HS-5 (cell line): ENCODE measurements at places on chromosomes 3 and 15.
A peak's percentile ranks its signal among the peaks of the same experiment; 100 is the strongest.

DNA sequence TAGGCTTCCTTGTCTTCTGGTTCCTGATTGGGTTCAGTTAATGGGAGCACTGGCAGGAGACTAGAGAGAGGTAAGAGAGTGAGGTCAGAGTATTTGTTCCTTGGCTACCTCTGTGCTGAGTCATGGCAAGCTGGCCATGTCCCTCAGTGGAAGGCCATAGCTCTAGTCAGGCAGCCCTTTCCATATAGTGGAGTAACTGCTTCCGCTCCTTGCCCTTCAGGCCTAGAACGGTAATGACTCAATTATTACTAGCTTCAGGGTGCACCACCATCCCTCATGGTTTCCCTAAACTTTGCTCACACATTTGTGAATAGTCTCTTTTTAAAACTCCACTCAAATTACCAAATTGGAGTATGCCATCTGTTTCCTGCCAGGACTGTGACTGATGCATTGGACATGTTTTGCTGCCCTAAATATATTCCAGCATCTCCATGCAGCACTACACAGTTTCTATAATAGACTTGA is 10.5 kb upstream of the ANO10 start:
- peak; percentile 29 for DNase-seq

- DNase-seq: no peak
Measured at GRCh38 chr3:23686519-23686918, 119.2 kb upstream of the UBE2E1 start.

DNA sequence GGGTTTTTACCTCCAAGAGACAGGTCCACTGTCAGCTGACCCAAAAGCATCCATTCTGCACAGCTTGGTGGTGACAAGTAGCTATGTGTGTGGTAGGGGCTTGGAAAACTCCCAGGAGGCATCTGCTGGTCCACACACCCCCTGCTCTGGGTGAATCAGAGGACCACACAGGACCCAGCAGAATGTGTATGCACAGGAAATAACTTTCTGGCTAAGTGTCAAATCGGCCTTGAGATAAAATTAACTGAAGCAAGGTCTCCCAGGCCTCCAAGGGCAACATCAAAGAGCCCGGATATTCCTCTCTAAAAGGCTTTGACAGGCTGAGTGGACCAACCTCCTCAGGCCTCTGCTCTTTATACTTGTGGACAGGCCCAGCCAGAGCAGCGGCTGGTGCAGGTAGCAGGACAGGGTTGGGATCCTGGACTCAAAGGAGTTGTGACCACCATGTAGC is 66.5 kb downstream of the CTNNB1 start:
- no peak for DNase-seq

- DNase-seq: no peak
Measured at GRCh38 chr3:111541911-111542483, at the start of gene CD96. CD96 (plus strand) TSS chr3:111542197; CDS start chr3:111542249, 52 bp downstream.

- DNase-seq: no peak
Measured at GRCh38 chr3:167773584-167773983, 38.1 kb downstream of the SERPINI1 start.

DNA sequence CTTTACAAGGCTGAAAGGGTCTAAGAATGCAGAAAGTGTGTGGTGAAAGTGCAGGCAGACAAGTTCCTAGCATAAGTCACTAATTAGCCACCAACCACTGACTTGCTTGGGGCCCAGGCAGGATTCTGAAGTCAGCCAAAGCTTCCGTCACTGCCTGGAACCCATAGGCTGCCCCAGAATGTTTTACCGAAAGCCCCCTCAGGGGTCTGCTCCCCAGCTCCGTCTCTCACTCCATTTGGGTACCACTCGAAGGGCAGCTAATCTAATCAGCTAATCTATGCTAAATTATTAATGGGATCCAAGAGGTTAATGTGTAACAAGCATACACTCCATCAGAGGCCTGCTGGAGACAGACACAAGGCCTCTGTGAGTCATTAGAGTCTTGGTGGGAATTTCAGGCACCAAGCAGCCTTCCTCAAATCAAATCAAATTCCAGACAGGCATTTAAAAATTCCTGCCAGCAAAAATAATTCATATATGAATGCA is 13.2 kb downstream of the ADAMTS9 start:
- no peak for DNase-seq

- no peak for DNase-seq
Measured at GRCh38 chr3:136860541-136860940, 1.5 kb upstream of the NCK1 start.

- DNase-seq: peak; percentile 84
Measured at GRCh38 chr3:178352326-178353005, 183.8 kb upstream of the KCNMB2 start.

DNA sequence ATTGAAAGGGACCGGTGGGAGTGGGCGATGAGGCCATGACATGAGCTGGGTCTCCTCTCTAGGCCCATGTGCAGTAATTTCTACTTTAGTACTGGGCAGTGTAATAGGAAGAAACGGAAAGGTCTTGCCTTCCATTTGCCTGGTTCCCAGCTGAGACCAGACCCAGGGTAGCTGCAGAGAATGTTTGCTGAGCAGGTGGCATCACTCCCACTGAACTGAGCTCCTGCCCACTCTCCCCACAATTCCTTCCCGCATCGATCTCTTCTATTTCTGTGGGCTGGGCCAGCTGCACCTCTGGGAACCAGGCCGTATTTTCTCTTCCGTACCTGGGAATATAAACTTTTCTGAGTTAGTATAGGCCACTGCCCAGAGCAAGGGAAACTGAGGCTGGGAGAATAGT is 15.8 kb downstream of the ESYT3 start:
- DNase-seq: no peak

- no peak for DNase-seq
Measured at GRCh38 chr3:11820531-11821041, 26.1 kb downstream of the TAMM41 start.

GRCh38 chr15:57045741-57046382 is 127.4 kb downstream of the TCF12 start:
- no peak for DNase-seq

- DNase-seq: no peak
Measured at GRCh38 chr15:77603611-77604336, 28.9 kb downstream of the LINGO1 start.

- no peak for DNase-seq
Measured at GRCh38 chr15:66873856-66874255, 171.8 kb downstream of the SMAD6 start.

GRCh38 chr3:45994419-45995235 is 997 bp downstream of the FYCO1 start:
- DNase-seq: no peak

GRCh38 chr15:30650012-30650929 is 24.3 kb downstream of the ARHGAP11B start:
- DNase-seq: no peak

- no peak for DNase-seq
Measured at GRCh38 chr3:154548341-154548740, 118.4 kb upstream of the GPR149 start.

GRCh38 chr15:93072011-93072410 is 17.0 kb downstream of the RGMA start:
- DNase-seq: no peak

DNA sequence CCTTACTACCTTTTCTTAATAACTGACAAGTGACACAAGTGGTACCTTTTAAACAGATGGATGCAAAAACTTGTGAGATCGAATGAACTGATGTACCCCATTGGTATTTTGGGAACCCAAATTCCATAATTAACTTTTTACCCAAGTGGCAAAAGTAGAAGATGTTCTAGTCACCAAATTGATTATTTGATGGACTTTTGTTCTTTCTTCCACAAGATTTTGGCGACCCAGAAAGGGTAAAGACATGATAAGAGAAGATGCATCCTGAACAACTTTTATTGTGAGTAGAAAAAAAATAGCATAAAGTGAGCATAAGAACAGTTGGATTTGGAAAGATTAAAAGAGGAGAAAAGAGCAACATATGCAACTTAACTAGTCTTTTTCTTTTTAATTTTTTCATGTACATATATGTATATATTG is 159.5 kb downstream of the TIGIT start:
- DNase-seq: no peak

DNA sequence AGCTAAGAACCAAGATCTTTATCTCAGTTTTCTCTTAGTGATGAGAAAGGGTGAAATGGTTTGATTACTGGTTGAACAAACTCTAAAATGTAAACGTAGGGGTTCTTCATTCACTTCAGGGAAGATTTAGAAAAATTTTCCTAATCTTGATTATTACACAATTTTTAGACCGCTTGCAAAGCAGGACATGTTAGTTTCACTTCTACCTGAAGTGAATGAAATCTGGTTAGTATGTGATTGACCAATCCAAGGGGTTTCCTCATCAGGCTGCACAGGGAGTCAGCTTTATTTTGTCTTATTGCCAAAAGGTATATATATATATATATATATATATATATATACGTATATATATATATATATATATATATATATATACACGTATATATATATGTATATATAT is 740.4 kb downstream of the TUSC7 start:
- DNase-seq: no peak

GRCh38 chr3:129320825-129321487 is 42.3 kb downstream of the HMCES start:
- no peak for DNase-seq

- no peak for DNase-seq
Measured at GRCh38 chr15:28002867-28003266, 96.2 kb downstream of the OCA2 start.

DNA sequence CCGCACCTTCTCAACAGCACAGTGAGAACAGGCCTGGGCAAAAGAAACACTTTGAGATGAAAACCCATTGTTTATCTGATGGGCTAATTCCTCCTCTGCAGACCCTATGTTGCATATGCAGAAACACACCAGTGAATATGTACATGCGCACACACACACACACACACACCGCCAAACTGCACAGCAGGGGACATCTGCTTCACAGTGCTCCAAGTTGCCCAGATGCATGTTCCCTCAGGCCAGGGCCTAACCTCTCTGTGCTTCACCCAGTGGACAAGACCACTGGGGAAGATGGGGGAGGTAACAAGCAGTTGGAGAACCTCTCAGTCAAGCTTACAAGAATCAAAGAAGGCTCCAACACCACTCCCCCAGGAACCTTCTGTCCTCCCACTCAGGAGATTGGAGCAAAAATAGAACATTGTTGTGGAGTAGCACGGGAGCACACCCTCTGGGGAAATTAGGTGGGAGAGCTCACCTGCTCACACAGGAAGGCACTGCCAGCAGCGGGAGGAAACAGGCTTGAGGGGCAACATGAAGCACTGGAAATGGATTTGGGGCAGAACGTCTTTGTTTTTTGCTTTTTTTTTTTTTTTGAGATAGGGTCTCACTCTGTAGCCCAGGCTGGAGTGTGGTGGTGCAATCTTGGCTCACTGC is 13.0 kb downstream of the HCN4 start:
- no peak for DNase-seq

- DNase-seq: no peak
Measured at GRCh38 chr15:50110285-50110684, 8.7 kb downstream of the ATP8B4 start.

DNA sequence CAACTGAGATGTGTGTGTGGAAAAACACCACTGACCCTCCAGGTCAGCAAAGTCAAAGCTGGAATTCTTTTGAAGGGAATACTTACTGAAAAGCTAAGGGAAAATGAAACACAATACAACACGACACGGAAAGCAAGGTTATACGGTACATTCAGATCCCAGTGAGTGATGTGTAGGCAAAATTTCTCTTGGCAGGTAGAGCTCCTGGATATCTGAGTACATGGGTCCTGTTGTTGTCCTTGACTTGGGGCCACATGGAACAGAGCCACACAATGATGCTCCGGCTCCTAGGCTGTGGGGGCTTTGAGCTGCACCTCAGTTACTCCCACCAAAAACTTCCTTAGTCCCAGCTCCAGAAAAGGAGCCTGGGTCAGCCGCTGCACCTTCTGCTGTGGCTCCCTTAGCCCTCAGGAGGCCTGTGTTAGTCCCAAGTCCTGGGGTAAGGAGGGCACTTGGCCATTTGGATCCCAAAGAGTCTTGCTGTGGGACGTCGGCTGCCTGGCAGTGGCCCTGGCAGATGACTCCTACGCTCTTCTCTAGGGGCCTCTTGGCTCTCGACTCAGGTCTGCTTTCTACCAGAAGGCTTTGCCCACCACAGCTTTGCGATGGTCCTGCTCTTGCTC is 95.6 kb downstream of the ADCY5 start:
- no peak for DNase-seq

DNA sequence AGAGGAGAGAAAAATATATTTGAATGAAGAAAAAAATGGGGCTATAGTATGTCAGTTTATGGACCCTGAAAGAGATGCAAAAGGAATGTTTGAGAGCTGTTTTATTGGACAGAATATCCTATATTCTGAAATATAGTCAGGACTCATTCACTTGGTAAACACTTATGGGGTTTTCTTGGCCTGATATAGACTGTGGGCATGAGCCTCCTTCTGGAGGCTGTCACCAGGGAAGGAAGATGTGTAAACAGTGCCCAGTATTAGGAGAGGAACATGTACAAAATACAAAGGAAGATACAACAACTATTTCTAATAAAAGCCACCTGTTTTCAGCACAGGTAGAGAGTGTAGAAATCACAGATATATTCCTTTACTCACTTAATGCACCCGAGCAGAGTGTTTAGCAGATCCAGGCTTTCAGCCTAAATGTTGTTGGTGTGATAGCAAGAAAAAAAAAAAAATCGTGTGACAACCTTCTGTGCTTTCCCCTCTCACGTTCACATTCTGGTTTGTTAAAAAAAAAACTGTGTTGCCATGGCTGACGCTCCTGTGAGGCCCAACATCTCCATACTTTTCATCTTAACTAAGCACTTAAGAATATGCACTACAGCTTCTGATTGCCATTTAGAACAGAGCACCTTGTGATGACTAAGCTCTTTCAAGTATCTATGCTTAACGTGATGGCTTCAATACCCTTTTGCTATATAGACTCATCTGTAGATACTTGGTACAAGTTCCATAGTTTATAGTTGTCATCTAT is 134.1 kb downstream of the MBNL1 start:
- no peak for DNase-seq

- no peak for DNase-seq
Measured at GRCh38 chr15:44084171-44084570, 110.9 kb downstream of the FRMD5 start.

- no peak for DNase-seq
Measured at GRCh38 chr3:149417174-149417573, 39.7 kb upstream of the TM4SF1 start.

- no peak for DNase-seq
Measured at GRCh38 chr3:158790901-158791589, 10.8 kb upstream of the MFSD1 start.

- DNase-seq: no peak
Measured at GRCh38 chr3:169286992-169287391, 376.5 kb downstream of the MECOM start.

DNA sequence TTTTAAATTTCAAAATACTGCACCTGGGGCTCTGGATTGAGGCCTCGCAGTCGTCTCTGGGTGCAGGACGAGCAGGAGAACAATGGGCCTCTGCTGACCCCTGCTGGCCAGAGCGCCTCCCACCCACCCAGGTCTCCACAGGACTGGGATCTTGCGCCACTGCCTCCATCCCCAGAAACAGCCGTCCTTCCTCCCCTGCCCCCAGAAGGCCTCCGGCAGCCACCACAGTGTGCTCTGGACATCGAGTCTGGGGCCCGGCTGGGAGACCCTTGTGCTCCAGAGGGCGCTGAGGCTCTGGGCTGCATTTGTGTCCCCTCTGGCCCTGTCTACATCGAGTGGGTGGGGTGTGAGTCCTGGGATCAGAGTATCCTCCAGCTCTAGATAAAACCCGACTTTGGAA is 6.7 kb upstream of the ACSBG1 start:
- DNase-seq: peak; percentile 18

- no peak for DNase-seq
Measured at GRCh38 chr3:30643763-30644462, 37.5 kb downstream of the TGFBR2 start.

GRCh38 chr15:43463507-43463906 is 29.4 kb downstream of the TP53BP1 start:
- DNase-seq: no peak
